ENCODE measurements at places on chromosomes 4 and X.
A peak's percentile ranks its signal among the peaks of the same experiment; 100 is the strongest.

- no peak for DNase-seq
Measured at GRCh38 chr4:2135083-2135482, 76.0 kb downstream of the NAT8L start.

- no peak for DNase-seq
Measured at GRCh38 chr4:5959211-5959982, 58.8 kb downstream of the C4orf50 start.

DNA sequence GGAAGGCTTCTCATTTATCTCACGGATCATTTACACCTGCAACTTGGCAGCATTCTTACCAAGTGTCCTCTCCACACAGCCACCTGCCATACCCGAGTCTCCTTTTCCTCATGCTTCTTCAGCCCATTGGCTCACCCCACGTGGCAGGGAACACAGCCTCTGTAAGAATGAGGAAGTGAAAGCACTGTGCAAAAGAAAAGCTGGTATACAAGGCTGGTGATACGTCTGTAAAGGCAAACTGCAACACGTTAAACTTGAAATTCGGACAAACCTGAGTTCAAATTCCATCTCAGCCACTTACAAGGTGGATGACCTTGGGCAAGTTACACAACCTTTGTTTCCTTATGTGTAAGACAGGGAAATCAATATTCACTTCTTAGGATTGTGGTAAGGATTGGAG lies 164.0 kb upstream of the RASGEF1B start:
- DNase-seq = no peak

GRCh38 chrX:17590892-17591740 lies 146.2 kb upstream of the SCML1 start:
- DNase-seq = peak; percentile 1

GRCh38 chrX:70331161-70331560 lies 41.3 kb downstream of the KIF4A start:
- no peak for DNase-seq

- no peak for DNase-seq
Measured at GRCh38 chr4:169254546-169254983, 16.2 kb downstream of the SH3RF1 start.

- DNase-seq = no peak
Measured at GRCh38 chr4:112753333-112753732, 116.4 kb downstream of the LARP7 start.

DNA sequence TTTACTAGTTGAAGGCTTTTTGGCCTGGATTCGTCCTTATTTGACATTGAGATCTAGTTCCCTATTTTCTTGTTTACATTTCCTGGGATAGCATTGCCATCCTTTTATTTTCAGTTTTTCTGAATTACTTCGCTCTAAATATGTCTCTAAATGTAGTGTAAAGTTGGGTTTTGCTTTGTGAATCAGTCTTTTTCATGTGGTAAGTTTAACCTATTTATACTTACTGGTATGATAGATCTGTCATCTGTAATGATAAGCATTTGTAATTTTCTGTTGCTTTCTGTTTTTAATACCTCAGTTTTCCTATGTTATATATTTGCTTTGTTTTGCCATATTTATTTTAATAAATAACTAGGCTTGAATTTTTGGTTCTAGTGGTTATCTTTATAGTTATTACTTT lies 6.7 kb downstream of the PDK3 start:
- no peak for DNase-seq

DNA sequence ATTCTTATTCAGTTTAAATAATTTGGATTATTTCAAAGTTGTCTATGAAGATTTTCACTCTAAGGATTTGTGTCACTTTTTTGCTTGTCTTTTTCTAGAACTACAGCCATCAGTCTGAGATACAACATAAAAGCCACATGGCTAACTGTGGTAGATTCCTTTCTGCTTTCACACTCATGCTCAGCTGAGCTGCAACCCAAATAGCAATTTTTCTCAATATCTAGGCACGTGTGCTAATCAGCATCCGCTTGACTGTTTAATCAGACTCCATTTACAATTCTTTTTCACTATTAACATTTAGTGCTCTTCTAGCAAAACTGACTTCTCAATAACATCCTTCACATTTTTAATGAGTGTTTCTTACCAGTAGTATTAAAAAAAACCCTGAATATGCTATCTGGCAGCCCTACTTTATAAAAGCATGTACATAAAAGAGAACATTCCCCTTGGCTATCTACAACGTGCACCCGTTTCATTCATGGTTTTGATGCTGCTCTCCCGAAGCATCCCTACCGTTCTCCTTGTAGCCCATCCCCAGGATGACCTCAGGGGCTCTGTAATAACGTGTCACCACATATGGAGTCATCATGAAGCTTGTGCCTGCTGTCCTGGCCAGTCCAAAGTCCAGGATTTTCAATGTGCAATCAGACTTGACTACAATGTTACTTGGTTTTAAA lies 259.2 kb downstream of the MAPK10 start:
- DNase-seq = no peak

DNA sequence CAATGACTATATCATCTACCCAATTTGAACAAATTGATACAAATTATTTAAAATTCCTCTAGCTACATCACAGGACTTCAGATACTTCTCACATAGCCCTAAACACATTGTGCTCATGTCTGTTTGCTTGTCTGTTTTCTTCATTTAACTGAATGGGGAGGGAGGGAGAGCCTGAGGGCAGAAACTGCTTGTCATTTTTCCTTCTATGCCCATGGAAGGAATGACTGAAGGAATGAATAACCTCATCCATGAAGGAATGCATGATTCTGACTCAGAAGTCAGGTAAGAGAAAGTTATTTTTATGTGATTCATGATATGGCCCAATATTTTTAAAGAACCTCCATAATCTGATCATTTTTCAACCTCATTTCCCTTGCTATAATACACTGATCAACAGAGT lies 418.0 kb upstream of the PITX2 start:
- no peak for DNase-seq

DNA sequence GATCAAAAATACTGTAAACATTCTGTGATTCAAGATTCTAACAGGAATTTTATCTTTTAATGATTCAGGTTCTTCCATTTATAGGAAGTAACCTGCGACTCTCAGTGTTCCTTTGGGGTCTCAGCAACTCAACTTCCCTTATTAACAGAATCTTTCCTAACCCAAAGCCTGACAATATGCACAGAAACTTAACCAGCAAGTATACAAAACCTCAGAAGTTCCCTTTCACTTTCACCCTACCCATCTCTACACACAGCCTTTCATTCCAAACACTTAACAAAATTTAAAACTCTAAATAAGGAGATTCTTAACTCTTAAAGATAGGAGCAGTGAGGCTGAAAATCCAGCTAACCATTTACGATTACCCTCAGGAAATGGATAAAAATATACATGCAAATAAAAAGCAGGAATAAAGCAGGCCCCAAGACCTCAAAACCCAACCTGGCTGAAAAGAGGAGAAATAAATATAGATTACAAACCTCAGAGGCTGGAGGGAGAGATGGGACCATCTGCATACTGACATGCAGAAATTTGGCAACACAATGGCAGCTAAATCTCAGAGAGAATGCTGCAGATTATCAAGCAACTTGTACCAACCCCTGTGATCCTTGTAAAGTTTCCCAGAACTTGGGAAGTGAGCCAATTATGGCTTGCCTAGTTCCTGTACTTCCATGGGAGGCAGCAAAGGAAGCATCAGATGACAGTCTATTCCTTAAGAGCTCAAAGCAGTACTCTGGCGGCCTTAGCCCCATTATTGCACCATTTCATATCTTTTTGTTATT lies 101.0 kb downstream of the ATP11C start:
- DNase-seq = no peak

DNA sequence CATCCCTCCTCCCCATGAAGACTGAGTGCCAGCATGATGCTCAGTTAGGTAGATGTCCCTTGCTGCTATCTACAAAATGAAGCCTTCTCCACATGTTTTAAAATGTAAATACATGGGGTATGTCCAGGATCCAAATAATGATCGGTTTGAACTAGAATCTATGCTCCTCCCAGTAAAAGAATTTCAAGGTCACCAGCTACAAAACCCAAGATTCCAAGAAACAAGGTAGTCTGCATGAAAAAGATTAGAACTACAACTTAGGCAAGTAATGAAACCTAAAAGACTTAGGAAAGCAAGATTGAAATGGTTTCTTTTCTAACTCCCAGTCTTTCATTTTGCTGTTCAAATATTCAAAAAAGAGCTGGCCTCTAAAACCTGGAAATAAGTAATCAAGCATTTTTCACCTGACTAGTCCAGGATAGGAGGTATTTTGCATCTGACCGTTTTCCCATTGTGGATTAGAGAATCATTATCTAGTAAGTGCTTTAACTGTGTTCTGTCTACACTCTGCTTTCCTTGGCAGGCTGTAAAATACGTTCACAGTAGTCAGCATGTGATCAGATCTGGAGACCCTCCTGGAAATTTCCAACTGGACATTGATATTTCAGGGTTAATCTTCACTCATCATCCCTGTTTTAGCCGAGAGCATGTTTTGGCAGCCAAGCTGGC lies 57.4 kb downstream of the CC2D2A start:
- DNase-seq = no peak

GRCh38 chr4:155478336-155478835 lies 101.6 kb upstream of the MAP9 start:
- DNase-seq = no peak

- no peak for DNase-seq
Measured at GRCh38 chr4:6926081-6926480, 16.5 kb downstream of the TBC1D14 start.

GRCh38 chrX:115409551-115409950 lies 120.0 kb downstream of the LUZP4 start:
- DNase-seq = no peak

DNA sequence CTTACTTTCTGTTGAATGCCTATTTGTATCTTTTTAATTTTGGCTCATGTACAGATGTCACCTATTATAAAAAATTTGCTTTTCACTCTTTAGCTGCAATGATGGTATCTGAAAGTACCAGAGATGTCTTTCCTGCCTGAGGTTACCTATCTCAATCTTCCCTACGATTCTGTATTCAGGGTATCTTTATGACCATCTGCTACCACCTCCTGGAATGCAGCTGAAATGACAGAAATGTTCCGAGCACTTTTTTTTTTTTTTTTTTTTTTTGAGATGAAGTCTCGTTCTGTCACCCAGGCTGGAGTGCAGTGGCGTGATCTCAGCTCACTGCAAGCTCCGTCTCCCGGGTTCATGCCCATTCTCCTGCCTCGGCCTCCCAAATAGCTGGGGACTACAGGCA lies 136.4 kb downstream of the REPS2 start:
- no peak for DNase-seq

DNA sequence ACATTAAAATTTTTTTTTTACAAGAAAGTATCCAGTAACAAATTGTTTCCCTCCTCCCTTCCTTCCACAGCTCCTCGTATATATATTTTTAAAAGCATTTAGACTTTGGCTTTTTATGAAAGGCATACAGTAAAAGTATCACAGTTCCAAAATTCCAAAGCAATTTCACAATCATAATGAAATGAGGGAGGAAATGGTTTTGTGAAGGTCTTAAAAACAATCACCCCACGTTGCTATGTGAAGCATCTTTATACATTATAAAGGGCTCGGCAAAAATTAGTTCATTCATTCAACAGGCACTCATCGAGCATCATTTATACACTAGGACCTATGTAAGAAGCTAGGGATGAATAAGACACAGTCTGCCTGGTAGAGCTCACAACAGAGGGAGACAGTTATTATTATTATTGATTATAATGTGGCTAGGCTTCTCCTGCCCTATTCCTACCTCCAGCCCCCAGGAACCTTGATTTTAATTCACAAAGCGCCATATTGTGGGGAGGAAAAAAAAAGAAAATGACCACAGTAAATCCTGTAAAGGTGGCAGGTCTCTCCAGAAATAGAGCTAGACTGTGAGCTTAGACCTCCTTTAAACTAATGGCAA lies 239.9 kb downstream of the MAML3 start:
- DNase-seq = no peak

DNA sequence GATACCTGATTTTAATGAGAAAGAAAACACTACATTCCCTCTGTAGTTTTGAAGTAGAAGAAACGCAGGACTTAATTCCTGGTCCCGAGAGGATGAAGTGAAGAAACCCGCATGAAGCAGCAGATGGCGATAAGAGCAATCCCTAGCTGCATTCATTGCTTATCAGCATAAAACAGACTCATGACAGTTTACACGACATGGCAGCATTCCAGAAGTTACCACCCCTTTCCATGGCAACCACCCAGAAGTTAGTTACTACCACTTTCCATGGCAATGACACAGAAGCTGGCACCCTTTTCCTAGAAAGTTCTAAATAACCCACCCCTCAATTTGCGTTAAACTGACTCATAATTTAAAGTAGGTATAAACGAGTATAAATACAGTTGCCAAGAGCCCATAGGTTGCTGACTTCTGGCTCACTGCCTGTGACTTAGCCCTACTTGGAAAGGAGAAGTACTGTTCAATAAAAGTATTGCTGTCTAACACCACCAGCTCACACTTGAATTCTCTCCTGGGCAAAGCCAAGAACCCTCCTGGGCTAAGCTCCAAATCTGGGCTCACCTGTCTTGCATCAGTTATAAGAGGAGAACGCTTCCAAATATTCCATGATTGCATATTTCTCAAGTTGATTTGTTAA lies 5.5 kb upstream of the XAGE2 start:
- no peak for DNase-seq

DNA sequence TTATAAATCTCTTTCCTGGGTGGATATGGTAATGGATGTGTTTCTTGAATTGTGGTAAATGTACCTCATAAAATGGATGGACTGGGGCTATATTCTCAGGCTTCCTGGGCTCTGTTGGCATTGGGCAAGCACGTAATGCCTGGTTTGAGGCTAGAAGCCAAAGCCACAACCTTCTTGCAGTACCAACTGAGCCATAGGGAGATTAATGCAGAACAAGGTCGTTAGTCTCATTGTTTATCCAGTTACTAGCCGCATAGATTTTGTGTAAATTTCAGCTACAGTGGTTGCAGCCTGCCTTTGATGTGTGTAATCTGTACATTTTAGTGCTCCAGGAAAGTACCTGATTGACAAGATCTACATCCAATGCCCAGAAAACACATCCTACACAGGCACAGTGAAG lies 7.2 kb upstream of the LEF1 start:
- no peak for DNase-seq

DNA sequence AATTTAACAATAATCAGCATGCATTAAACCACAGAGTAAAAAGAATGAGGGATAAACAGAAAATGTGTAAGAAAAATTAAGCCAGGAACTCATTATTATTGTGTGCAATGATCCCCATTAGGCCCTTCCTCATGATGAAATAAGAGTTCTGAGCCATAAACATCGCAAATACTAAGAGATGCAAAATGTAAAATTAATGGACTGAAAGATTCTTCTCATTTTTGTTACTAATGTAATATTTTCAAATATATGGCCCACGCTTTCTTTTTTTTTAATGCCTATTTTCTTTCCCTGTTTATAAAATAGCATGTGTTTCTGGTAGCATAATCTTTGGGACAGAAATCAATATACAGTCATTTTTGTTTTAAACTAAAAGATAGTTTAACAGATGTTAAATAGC lies 281.0 kb downstream of the PDGFC start:
- no peak for DNase-seq

DNA sequence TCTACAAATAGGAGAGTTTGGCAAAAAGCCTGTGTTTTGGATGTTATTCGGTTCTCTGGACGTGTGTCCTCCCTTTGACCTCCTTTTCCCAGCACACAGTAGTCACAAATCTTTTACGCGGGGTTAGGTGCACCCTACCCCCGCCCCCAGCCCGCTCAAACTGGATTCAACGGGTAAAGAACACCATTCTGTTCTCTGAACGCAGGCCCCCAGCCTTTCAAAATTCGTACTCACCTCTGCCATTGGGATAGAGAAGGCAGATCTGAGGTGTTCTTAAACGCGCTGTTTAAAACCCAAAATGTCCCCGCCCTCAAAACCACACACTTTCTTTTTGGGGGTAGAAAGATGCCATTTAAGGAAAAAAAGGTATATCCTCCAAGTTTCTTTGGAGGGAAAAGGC lies 2.7 kb downstream of the LEF1 start:
- DNase-seq = no peak

- DNase-seq = no peak
Measured at GRCh38 chr4:21947791-21948346, 703 bp downstream of the KCNIP4 start.

Measured in stimulated activated CD4-positive, alpha-beta T cell treated with anti-CD3 and anti-CD28 coated beads, TNF-alpha, amount 100 ng/mL, for 1 hour (primary cell).